ENCODE measurements at places on chromosomes 3 and 15.

GRCh38 chr15:35769656-35770055 lies 223.7 kb upstream of the DPH6 start:
- no peak for DNase-seq

DNA sequence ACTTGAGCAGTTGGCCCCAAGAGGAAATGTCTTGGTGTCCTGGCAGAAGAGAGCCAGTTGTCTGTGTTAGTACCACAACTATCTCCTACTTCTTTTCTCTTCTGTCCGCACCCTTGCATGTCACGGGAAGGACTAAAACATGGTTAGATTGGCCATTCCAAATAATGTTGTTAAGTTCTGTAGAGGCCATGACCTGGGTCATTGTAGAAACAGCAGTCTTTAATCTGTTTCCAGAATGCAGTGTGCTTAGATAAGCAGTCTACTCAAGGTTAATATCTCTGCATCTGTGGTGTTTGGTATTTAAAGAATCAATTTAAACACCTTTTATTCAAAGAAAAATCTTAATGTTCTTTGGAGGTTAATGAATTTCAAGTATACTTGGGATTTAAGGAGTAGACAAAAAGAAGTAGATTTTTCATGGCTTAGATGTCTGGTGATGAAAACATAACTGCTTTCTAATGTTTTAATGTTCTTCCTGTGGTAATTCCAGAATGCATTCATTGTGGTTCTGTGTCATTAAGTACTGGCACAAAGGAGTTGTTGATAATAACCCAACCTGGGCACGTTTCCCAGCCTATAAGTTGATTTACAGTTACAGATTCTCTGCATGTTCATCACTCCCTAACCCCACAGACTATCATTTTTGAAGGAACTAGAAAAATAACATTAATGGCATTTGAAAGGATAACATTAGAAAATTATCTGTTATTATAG lies 58.9 kb downstream of the TMEM108 start:
- no peak for DNase-seq

DNA sequence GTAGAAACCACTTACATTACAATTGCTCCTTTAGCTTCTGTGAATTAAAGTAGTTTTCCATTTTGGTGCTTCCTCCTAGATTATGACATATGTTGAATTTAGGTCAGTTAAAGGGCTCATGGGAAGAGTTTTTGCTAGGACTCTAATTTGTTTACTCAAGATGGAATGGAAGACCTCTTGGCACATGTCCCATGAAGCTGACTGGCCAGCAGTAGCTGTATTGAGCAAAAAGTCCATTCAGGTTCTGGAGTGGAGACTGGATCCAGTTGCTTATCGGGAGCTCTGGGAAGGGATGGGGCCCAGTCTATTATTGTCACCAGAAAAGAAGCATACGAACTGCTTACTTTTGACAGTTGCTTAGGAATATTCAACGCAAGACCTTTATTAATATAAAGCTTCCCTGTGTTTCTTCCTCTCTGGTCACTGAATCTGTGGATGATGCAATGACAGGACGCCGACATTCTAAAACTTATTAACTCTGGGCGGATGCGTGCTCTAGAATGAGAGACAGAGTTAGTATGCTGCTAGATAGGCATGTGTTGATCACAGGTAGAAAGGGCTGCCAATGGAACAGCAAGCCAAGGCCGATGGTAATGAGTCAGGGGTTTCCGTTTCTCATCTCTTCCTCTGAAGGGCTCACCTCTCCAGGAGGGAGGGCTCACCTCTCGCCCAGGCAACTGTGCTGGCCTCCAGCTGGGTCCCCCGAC lies 155.8 kb downstream of the NR1D2 start:
- DNase-seq = no peak

- DNase-seq = no peak
Measured at GRCh38 chr3:154111365-154111935, 9.7 kb upstream of the ARHGEF26 start.

DNA sequence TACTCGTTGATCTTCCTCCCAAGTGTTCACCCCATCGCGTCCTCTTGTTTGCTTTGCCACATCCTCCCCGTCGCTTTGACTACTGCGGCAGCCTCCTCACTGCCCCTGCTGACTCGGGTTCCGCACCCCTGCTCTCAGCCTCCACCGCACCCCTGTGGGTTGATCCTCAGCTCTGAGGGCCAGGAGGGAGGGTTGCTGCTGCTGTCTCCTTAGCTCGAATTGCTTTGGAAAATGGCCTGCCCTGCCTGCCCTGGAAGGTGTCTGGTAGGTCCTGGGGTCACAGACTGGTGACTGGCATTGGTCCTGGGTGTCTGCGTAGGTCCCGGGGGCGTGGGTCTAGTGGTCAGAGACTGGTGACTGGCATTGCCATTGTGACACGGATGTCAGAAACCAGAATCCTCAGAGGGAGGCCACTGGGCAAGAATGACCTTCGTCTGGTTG lies 9.4 kb downstream of the MUC4 start:
- DNase-seq = no peak

GRCh38 chr3:190721330-190721729 lies 141.2 kb downstream of the GMNC start:
- DNase-seq = peak; percentile 81

GRCh38 chr15:100021653-100022052 lies 288.4 kb upstream of the LYSMD4 start:
- DNase-seq = no peak

- no peak for DNase-seq
Measured at GRCh38 chr3:109136523-109136922, at the start of gene C3orf85. C3orf85 (plus strand) TSS chr3:109136719; CDS start chr3:109136848, 129 bp downstream.

GRCh38 chr3:127796045-127796830 lies 26.1 kb downstream of the MGLL start:
- peak; percentile 92 for DNase-seq

GRCh38 chr15:85097725-85098124 lies 116.1 kb downstream of the PDE8A start:
- DNase-seq = no peak

DNA sequence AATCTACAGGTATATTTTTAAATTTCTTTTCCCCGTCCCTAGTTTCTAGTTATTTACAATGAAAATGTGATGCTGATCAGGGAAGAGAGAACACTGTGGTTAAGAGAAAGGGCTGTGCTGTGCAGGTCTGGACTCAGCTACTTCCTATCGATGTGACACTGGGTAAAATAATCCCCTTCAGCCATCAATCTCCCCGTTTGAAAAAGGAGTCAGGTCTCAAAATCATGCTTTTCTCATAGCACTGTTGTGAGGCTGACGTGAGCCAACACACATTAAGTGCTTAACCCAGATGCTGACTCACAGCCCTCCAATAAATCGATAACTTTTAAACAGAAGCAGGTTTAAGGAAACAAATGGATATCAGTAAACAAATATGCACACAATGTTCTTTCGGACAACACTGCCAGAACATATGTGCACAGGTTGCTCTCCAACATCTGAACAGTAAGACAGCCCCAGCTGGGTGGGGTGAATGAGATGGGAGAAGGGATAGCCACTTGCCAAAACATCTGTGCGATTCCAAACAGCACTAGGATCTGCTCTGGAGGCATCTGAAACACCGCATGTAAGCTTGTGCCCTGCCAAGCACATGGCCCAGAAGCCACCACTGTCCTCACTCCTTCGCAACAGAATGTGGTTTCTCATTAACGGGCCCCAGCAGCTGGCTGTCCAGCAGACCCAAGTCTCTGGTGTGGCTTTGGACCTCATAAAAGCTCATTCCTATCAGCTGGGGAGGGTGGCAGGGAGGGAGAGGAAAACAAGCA lies 143.2 kb upstream of the PRICKLE2 start:
- DNase-seq = no peak

DNA sequence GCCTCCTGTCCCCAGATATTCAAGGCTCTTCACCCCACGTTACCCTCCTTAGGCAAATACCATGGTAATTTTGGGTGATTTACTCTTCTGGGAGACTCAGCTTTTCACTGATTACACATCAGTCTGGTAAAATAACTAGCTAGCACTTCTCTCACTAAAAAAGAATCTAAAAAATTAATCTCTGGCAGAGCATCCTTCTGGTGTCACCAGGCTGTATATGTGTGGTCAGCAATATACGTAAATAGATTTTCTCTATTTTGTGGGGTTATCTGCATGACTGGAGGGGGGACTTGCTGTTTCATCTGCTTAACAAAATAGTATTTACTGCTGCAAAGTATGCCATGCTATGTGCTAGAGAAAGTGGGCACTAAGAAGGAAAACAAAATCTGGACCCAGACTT lies 45.1 kb downstream of the LRRC28 start:
- no peak for DNase-seq

GRCh38 chr15:71170163-71170562 lies 54.9 kb downstream of the THSD4 start:
- no peak for DNase-seq

GRCh38 chr3:21331321-21331720 lies 419.7 kb downstream of the ZNF385D start:
- no peak for DNase-seq

- no peak for DNase-seq
Measured at GRCh38 chr3:66465034-66465433, 35.8 kb downstream of the LRIG1 start.

- DNase-seq = no peak
Measured at GRCh38 chr3:131762981-131763564, 260.3 kb upstream of the MRPL3 start.

GRCh38 chr3:120281261-120281660 lies 3.8 kb downstream of the GPR156 start:
- peak; percentile 5 for DNase-seq

DNA sequence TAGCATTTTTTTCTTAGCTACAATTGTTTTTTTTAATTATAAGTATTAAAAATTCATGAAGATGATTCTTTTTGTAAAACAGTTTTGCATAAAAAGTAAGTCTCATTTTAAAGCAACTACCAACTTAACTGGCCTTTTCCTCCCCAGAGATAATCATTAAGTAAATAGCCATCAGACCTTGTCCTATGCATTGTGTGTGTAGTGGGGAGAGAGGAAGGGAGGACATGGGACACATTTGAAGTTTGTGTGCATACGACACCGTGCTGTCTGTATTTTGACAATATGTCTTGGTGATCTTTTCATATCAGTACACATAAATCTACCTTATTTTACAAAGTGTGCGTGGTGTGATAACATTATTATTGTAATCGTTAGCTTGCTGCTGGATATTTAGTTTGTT lies 8.1 kb downstream of the SNRPN start:
- DNase-seq = no peak

DNA sequence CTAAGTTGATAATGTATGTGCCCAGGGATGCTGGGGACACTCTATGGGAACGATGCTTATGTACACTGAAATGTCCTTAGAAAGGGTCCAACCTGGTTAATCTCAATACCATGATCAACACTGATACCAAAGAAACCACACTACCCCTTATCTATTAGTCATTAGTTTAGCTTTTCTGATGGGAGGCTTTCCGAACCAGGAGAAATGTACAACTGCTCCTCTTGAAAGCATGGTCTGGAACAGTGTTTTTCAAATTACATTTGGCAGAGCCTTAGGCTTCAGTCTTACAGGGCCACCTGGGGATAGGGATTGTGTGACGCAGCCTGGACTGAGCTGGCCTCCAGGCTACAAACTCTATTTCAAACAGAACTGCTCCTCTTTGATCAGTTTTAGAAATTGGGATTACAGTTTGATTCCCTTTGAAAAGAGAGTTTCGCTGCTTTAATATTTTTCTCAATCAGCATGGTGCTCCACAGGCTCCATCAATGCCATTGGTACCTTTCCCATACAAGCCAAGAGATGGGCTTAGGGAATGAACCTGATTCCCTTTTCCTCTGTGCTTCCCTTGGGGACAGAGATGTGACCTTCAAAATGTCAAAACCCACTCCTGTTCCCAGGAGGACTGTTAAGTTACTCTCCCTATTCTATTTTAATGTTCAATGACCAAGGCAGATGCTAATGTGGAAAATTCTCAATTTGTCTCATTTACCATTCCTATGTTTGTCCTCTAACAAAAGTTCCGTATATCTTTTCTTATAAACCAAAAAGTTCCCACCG lies 296.0 kb upstream of the ADAMTS9 start:
- DNase-seq = no peak

DNA sequence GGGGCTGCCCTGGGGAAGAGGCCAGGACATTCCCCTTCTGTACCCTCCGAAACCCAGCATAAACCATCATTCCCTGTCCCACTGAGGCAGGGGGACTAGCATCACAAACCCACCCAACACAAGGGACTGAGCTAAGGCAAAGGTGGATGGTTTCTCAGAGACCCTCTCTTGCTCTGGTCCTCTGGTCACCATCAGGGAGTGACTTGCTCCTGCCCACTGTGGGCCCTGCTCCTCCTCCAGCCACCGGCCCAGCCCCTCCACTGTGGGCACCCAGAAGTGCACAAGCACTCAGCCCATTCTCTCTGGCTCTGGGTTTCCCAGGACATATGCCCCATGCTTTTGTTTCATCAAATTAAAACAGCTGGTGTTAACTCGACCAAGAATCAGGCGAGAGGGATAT lies 44.9 kb downstream of the PTH1R start:
- DNase-seq = no peak

DNA sequence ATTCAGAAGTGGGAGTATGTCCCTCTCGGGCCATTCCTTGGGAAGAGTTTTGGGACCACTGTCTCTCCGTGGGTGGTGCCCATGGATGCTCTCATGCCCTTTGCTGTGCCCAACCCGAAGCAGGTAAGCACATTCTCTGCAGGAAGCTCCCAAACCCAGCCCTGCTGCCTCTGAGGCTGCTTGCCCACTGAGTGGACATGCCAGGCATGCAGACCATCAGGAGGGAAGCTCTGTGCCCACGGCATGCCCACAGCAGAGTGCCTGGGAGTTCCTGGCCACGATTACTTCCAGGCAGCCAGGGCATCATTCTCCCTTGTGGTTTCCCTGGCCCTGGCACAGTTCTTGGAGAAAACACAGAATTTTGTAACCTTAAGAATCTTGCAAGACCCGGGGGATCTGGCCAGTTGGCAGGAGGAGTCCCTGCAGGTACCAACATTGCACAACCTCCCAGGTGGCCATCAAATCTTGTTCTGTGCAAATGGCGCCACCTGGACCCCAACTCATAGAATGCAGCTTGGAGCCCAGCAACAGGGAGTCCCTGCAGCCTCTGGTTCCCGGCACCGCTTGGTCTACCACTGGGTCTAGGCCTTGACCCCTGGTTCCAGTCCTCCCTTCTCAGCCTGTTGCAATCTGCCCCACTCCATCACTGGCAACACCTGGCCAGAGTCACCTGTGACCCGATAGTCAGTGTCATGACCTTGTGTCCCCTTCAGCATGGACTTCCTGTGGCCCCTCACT lies 20.4 kb downstream of the FAH start:
- DNase-seq = peak; percentile 2

- DNase-seq = no peak
Measured at GRCh38 chr3:45988804-45989203, 6.8 kb downstream of the FYCO1 start.

GRCh38 chr3:63611382-63611781 lies 41.1 kb upstream of the SNTN start:
- DNase-seq = no peak

GRCh38 chr3:170358042-170359010 lies 811 bp downstream of the SKIL start:
- DNase-seq = peak; percentile 15

Measured in NCI-H187 (cell line).